ENCODE measurements at places on chromosomes 5 and 9. TPM values are rescaled to one million over a fixed set of nuclear protein-coding genes. Genes with fewer than 3 reads are reported as not detected.

Gene SGCD
- 5.3 TPM for total RNA-seq

Gene THBS4
- 17.3 TPM for total RNA-seq

Gene SPINK6
- not detected for total RNA-seq

Gene DAB2IP
- total RNA-seq = 75.7 TPM

Gene CTSV
- 8.9 TPM for total RNA-seq

Gene PTRH1
- 9.5 TPM for total RNA-seq

Gene LCN15
- 1.9 TPM for total RNA-seq

Gene PAEP
- not detected for total RNA-seq

Gene SLC25A2
- total RNA-seq = 1.3 TPM

Gene CD72
- total RNA-seq = 4.2 TPM

GRCh38 chr5:38540314-38540713 is 16.1 kb downstream of the LIFR start:
- H3K27me3 ChIP-seq = no peaks in the 10 kb centered on the region
- DNase-seq = no peak
- H3K4me3 ChIP-seq = no peak overlapping the region
- no peak overlapping the region for H3K27ac ChIP-seq

- no peaks in the 10 kb centered on the region for H3K27me3 ChIP-seq
- no peak for DNase-seq
- H3K4me3 ChIP-seq = no peak overlapping the region
- no peaks in the 10 kb centered on the region for H3K36me3 ChIP-seq
Observed at GRCh38 chr9:130352081-130352480, 86.5 kb downstream of the HMCN2 start.

- no peak overlapping the region for H3K4me3 ChIP-seq
- peaks cover 19% of the 10 kb centered on the region for H3K27me3 ChIP-seq
- DNase-seq = no peak
- H3K36me3 ChIP-seq = no peaks in the 10 kb centered on the region
Observed at GRCh38 chr9:95770653-95771131, 104.8 kb upstream of the ERCC6L2 start.

GRCh38 chr9:132443951-132444607 is 34.1 kb downstream of the CFAP77 start:
- peaks cover 74% of the 10 kb centered on the region for H3K27me3 ChIP-seq
- no peak overlapping the region for H3K4me3 ChIP-seq
- no peak for DNase-seq
- no peaks in the 10 kb centered on the region for H3K4me1 ChIP-seq
- no peak overlapping the region for H3K27ac ChIP-seq
- H3K36me3 ChIP-seq = no peaks in the 10 kb centered on the region

- H3K36me3 ChIP-seq = peaks cover 4% of the 10 kb centered on the region
- H3K4me1 ChIP-seq = peaks cover 46% of the 10 kb centered on the region
- DNase-seq = no peak
Observed at GRCh38 chr5:135642488-135642870, 63.7 kb upstream of the CXCL14 start.

DNA sequence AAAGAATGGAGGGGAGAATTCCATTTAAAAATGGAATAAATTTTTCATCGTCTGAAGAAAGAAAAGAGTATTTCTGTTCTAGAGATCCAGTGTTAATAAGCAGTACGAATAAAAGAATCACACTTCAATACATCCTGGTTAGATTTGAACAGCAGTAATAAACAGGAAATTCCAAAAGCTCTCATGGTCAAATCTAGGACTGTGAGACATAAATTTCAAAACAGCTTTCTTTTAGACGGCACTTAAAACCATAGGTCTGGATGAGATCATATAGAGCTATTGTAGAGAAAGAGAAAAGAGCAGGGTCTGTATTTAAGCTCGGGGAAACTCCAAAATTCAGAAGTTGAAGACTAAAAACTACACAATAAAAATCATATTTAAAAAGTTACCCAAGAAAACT is 1006.9 kb upstream of the CTNND2 start:
- no peaks in the 10 kb centered on the region for H3K36me3 ChIP-seq
- no peak overlapping the region for H3K4me3 ChIP-seq
- H3K27ac ChIP-seq = no peak overlapping the region
- peaks cover 14% of the 10 kb centered on the region for H3K4me1 ChIP-seq
- no peaks in the 10 kb centered on the region for H3K27me3 ChIP-seq
- no peak for DNase-seq
